ENCODE measurements at places on chromosomes 1 and 21.

- no peak for DNase-seq
Observed at GRCh38 chr1:182304627-182305026, 87.0 kb downstream of the GLUL start.

DNA sequence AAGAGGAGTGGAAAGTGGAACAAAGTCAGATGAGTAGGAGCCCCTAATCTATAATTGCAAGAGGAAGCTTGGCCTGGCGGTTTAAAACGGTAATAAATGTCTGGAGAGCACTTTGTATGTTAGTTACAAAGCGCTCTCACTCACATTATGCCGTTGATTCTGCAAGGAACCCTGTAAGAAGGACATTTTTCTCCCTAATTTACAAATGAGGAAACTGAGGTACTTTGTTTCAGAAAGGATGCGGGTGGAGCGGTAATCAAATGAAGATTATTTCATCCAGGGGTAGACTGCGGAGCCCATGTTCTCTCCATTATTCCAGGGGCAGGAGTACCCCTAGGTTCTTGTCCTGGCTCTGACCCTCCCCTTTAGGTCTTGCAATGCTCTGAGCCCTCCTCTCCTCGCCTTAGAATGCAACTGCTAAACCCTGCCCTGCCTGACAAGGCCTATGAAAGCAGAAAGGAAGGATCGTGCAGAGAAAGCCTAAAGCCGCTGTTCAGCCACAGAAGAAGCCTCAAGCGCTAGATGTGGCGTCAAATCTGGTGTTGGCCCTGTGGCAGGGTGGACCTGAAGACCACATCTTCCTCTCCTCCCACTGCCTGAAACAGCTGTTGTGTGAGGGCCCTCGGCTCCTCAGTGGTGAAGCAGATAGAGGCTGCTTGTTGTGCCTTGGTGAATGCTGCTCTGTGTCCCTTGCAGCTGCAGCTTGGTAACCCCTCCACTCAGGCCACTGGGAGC, 588 bp upstream of the PACC1 start:
- DNase-seq: no peak

DNA sequence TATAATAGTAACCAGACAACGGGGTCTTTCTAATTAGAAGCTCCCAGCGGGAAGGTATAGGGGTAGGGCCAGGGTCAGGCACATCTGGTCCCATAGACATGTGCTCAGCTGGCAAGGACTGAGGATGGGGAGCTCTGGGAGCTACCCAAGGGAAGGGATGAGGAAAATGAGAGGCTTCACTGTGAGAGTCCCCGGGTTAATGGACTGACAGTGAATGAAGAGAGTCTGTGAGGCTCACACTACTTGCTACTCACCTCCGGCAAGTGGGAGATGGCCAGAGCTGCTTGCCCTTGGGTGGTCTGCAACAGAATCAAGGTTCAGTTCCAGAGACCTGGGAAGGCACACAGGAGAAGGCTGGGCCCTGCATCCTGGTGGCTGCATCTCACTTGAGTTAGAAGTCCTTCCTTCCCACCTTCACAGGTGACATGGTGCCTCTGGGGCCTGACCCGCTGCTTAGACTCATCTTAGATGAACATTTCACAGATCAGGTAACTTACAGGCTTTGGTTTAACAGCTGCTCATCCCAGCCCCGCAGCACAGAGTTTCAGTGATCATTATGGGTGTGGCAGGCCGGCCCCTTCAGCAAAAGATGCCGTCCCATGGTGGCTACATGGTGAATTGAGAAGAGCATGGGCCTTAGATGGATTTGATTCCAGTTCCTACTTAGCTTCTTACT, 31.7 kb downstream of the EIF2D start:
- no peak for DNase-seq

GRCh38 chr1:63813829-63814277, 40.0 kb downstream of the ROR1 start:
- no peak for DNase-seq

DNA sequence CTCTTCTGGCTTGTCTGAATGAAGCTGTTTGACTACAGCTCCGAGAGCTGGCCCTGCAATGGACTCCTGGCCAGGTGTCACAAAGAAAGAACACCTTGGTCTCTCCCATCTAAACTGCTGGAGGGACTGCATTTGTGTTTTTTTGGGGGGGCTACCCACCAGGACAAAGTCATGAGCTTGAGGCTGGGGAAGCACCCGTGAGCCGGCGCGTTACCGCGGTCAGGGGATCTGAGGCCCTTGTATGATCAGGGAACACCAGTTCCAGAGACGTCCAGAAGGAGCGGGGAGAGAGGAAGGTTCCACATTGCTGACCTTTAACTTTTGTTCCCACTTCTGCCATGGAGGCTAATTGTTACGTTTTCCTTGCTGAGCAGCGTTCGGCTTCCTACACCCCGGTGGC, 84.5 kb upstream of the C1orf174 start:
- no peak for DNase-seq

DNA sequence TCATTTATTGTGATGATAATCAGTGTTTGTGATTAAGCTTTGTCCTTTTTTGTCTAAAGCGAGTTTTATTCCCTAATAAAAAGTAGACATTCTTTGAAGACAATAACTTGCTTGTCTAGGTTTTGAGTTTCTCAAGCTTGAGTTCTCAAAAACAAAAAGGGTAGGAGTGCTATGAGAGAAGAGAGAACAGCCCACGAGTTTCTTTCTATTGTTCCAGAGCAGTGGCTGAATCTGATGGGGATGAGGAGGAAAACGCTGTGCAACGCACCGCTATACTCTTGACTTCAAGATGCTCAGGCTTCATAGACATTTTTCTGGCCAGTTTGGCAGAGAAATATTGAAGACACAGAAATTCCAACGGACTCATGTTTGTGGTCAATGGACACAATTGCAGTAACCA, 669.8 kb upstream of the B3GALT2 start:
- DNase-seq: no peak

DNA sequence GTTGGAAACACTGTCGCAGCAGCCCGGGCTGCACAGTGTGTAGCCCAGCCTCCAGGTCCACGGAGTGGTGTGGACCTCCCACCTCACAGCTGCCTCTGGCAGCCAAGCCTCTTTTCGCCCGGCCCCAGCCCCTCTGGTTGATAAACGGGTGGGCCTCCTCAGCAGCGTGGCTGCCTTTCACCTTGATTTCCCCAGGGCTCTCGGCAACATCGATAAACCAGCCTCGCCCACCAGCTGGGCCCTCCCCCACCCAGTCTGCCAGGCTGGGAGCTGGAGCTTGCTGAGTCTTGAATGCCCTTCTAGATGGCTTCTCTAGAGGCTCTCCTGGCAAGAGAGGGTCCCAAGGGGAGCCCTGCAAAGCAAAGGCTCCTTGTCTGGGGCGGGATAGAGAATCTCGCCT, 31.0 kb upstream of the LHX4 start:
- DNase-seq: no peak

GRCh38 chr1:6471970-6472368, 6.0 kb upstream of the TNFRSF25 start:
- no peak for DNase-seq

DNA sequence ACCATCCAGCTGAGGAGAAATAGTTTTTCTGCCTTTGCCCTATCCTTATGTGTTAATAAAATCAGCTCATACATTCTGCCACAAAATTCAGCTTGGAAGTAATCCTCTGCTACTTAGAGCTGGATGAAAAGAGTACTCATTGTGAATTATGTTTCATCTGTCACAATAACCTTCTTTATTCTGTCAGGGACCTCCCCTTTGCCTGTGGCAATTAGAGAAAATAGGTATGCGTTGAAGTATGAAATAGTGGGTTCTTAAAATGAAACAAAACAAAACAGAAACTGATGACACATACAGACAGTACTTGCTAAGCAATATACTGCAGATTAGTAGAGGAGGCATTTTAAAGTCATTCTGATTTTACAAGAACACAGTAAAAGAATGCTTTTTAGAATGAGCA, 578.5 kb downstream of the USP25 start:
- DNase-seq: no peak

- peak; percentile 92 for DNase-seq
Observed at GRCh38 chr1:55696181-55696754, 481.1 kb upstream of the USP24 start.

- no peak for DNase-seq
Observed at GRCh38 chr1:111961016-111961415, 28.5 kb downstream of the KCND3 start.
